Chondrocyte (in vitro differentiated cells): ENCODE measurements at places on chromosomes 1 and 21. TPM values are rescaled to one million over a fixed set of nuclear protein-coding genes. Genes with fewer than 3 reads are reported as not detected.

- H3K27me3 ChIP-seq, result no peaks in the 10 kb centered on the region
- H3K27ac ChIP-seq, result no peak overlapping the region
- H3K36me3 ChIP-seq, result no peaks in the 10 kb centered on the region
- no peak overlapping the region for H3K4me3 ChIP-seq
Measured at GRCh38 chr1:205129447-205130029, 7.8 kb upstream of the RBBP5 start.

DNA sequence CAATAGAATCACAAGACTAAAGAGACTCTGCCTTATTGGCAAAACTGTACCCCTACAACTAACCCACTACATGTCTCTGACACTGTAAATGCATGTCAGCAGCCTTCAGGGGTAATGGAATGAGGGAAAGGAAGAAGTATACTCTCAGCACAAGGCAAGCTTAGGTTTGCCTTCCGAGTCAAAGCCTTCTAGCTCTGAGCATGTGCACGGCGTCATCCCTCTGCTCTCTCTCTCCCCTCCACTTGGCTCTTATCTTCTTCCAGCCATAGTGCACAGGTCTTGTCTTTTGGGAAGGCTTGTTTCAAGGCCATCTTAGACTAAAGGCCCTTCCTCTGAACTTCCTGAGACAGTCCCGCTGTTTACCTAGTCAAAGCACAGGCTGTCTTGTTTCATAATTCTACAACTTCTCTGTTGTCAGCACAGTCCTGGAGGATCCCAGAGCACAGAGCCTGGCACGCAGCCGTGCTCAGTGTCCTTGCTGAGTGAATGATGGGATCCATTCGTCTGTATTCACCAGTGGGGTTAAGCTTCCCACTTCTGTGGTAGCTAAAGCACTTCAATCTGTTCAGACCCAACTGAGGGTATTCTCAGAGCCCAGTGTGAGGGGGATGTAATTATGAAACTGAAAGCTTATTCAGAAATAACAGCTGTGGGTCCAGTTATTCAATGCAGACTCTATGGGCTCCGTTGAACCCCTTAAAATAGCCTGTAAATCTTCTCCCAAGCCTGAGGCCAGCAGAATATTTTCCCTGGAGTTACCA, 166.5 kb upstream of the PLD5 start:
- no peaks in the 10 kb centered on the region for H3K27me3 ChIP-seq
- no peak for DNase-seq
- no peak overlapping the region for H3K27ac ChIP-seq

GRCh38 chr21:41766883-41767605, at the start of gene RIPK4:
TSS of gene RIPK4 (minus strand) at chr21:41767052. CDS start at chr21:41767041, 11 bp downstream.
- H3K36me3 ChIP-seq, result no peaks in the 10 kb centered on the region
- peak within 1 kb of the TSS; percentile 80 for H3K4me3 ChIP-seq
- no peaks in the 10 kb centered on the region for H3K27me3 ChIP-seq
- peak; percentile 72 for DNase-seq
- H3K27ac ChIP-seq, result peak within 1 kb of the TSS; percentile 93
- peaks cover 69% of the 10 kb centered on the region for H3K4me1 ChIP-seq

GRCh38 chr1:41953291-41953690, 34.6 kb upstream of the HIVEP3 start:
- H3K27ac ChIP-seq, result no peak overlapping the region
- peaks cover 2% of the 10 kb centered on the region for H3K27me3 ChIP-seq
- DNase-seq, result no peak
- peaks cover 2% of the 10 kb centered on the region for H3K36me3 ChIP-seq

DNA sequence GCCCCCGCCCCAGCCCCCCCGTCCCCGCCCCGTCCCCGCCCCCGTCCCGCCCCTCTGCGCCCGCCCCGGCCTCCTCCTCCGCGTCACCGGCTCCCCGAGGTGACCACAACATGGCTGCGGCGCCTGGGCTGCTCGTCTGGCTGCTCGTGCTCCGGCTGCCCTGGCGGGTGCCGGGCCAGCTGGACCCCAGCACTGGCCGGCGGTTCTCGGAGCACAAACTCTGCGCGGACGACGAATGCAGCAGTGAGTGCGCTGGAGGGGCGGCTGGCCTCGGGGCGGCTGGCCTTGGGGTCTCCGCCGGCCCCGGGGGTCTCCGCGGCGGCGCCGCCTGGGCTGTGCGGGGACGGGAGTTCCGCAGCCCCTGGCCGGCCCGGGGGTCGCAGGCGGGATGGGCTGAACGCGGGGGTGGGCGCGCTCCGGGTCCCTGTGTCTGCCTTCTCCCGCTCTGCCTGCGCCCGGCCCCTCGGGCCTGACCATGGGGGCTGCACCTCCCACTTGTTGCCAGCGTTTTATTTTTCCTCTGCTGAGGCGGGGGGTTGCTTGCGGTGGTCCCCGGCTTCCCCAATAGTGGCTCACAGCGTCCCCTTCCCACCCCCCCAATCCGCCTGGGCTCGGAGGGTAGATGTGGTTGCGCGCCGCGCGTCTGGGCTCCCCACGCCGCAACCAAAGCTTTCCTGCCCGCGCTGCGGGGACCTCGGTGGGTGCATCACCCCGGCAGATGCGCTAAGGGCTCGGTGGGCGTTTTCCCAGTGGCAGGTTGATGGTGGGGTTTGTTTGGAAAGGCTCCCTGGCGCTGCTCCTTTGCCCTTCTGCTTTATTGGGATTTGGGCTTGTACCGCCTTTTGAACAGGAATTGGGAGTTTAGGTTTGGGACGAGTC, at the start of gene MIA3:
Gene MIA3 (plus strand): TSS at position 97 of the 879 bp plus-strand sequence. CDS start 14 bp downstream, at position 111.
- DNase-seq, result no peak
- peak within 1 kb of the TSS; percentile 94 for H3K27ac ChIP-seq
- H3K4me1 ChIP-seq, result peaks cover 20% of the 10 kb centered on the region
- H3K36me3 ChIP-seq, result peaks cover 9% of the 10 kb centered on the region
- H3K27me3 ChIP-seq, result peaks cover 15% of the 10 kb centered on the region
- H3K4me3 ChIP-seq, result peak within 1 kb of the TSS; percentile 87

DNA sequence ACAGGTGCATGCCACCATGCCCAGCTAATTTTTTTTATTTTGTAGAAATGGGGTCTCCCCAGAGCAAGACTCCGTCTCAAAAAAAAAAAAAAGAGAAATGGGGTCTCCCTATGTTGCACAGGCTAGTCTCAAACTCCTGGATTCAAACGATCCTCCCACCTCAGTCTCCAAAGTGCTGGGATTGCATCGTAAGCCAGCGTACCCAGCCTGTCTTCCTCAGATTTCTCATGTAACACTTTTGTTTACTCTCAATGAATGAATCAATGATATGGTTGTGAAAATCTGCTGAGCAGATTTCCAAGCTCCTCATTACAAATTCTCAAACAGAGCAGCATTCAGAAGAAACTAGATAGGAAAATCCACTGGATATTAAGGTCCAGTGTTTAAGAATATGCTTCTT, 6.6 kb downstream of the CMPK1 start:
- no peak overlapping the region for H3K27ac ChIP-seq
- no peak for DNase-seq
- no peaks in the 10 kb centered on the region for H3K27me3 ChIP-seq
- no peak overlapping the region for H3K4me3 ChIP-seq

DNA sequence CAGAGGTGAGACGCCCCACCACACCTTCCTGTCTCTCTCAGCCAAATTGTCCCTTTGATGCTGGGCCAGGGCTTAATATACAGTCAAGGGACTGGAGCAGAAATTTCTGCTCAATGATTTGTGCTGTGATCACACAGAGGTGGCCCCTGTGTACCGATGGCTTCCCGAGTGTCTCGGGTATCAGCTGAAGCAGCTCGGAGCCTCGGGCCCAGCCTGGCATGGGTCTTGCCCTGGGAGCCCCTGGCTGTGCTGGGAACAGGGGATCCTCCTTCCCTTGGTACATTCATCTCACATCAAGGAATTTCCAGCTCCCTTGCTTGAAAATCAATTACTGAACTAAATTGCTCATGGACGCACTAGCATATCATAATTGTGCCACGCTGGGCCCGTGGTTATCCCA, 148.8 kb upstream of the C1orf174 start:
- no peak overlapping the region for H3K4me3 ChIP-seq
- H3K27me3 ChIP-seq, result no peaks in the 10 kb centered on the region
- no peaks in the 10 kb centered on the region for H3K36me3 ChIP-seq
- no peak for DNase-seq
- H3K27ac ChIP-seq, result no peak overlapping the region

DNA sequence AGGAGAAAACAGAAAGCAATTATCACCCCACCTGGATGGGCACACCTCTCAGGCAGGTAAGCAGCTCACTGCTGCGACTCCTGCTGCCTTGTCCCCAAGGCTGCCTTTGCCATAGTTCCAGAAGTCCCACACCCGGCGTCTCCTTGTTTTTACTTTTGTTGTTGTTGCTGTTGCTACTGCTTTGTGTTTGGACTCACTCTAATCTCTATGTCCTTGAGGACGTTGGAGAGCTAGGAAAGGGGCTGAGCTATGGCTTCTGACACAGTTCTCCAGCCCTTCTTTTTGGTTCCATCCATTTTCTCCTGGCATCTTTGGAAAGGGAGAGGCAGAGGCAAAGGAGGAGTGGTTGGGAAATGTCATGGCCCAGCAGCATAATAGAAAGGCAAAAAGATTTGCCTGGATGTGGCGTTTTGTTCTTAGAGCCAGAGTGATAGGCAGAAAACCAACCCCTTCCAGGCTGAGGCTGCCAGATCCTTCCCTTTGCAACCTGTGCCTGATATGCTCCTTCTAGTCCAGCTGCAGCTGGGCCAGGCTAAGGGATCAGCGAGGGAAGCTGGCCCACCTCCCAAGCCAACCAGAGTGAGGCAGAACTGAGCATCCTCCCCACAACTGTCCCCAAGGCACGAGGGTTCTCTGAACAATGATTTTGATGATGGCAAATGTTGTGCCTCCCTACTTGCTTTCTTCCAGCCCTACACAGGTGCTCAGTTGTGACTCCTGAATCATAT, 270.7 kb downstream of the ASTN1 start:
- H3K27ac ChIP-seq, result no peak overlapping the region
- no peaks in the 10 kb centered on the region for H3K36me3 ChIP-seq
- no peak overlapping the region for H3K4me3 ChIP-seq
- peaks cover 37% of the 10 kb centered on the region for H3K27me3 ChIP-seq

DNA sequence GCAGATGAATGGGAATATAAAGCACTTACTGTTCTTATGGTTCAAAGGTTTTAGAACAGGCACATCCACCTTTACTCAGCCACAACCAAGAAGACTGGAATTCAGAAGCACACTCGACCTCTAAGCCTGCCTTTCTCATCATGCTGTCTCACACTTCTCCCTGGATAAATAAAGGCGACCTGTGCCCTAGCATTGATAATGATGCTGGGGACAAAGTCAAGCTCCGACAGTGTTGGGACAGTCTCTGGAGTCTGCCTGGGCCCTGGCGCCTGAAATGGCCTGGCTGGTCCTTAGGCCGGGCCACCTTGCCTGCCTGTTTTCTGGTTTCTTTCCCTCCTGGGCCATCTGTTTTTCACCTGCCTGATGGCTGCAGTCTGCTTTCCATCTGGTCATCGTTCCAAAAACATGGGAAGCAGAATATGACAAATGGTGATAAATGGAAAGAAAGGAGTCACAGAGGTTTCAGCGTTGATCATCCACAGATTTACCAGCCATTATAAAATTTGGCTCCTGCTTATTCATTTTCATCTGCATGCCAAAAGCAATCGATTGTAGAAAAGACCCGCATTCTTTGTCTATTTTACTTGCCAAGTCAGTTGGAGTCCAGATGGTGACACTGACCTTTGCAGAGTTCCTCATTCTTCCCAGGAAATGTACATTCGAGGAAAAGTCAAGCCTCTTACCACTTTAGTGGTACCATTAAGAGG, 91.2 kb upstream of the KCNJ15 start:
- no peaks in the 10 kb centered on the region for H3K27me3 ChIP-seq
- no peaks in the 10 kb centered on the region for H3K36me3 ChIP-seq
- H3K27ac ChIP-seq, result no peak overlapping the region
- no peak for DNase-seq
- H3K4me1 ChIP-seq, result peaks cover 17% of the 10 kb centered on the region

DNA sequence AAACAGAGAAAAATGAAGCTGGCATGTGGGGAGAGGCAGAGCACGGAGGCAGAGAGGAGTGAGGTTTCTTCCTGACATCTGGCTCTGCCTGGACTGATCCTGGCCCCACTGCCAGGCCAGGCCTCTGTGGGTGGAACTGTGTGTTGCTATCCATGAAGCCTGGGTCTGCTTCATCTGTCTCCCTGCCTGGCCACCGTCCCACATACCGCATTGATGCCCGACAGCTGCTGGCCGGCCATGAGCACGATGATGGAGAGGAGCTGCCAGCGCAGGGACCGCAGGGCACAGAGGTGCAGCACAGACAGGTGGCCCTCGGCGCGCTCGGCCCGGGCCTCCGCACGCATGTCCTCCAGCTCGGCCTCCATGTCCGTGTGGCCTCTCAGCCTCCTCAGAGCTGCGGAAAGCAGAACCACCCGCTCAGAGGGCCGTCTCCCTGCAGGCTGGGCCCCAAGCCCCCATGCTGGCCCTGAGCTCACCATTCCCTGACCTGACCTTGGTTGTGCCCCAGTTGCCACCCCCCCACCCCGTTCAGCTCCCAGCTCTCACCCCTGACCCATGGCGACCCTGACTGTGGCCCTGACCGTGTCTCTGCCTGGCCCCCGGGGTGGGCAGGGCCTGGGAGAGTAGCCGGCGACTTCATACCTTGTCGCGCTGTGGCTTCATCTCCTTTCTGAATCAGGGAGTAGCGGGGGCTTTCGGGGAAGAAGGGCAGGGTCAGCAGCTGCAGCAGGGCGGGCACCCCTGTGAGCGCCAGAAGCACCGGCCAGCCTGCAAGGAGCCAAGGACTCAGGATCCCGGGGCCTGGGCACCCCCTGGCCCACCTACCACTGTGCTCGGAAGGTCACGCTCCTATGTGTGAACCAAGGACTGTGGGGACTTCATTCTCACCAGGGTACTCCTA, 11.5 kb downstream of the SLC2A7 start:
- H3K4me1 ChIP-seq, result no peaks in the 10 kb centered on the region
- no peak overlapping the region for H3K4me3 ChIP-seq
- no peak overlapping the region for H3K27ac ChIP-seq
- DNase-seq, result no peak

DNA sequence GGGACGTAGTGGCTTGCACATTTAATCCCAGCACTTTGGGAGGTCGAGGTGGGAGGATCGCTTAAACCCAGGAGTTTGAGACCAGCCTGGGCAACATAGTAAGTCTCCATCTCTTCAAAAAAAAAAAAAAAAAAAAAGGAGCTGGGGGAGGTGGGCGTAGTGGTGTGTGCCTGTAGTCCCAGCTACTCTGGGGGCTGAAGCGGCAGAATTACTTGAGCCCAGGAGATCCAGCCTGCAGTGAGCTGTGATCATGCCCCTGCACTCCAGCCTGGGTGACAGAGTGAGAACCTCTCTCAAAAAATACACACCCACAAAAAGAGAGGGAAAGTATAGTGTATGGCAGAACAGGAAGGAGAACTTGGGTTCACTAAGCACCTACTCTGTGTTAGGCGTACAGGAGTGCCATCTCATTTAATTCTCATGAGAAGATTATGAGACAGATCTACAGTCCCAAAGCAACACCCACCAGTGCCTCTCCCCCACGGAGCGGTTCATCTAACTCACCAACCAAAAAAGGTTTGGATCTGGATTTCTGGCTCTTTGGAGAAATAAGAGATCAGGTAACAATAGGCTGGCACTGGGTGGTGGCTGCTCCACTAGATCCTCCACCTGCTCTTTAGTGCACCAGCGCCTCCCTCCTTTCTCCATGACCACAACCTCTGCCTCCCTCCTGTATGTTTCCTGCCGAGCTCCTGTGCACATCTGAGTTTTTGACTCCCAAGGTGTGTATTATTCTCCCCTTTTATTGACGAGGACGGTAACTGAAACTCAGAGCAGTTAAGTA, 1.4 kb upstream of the TRAF5 start:
- H3K4me1 ChIP-seq, result peaks cover 36% of the 10 kb centered on the region
- no peak overlapping the region for H3K4me3 ChIP-seq
- H3K27ac ChIP-seq, result peak overlapping the region; percentile 13
- no peak for DNase-seq
- no peaks in the 10 kb centered on the region for H3K27me3 ChIP-seq
- no peaks in the 10 kb centered on the region for H3K36me3 ChIP-seq

NLRP3 gene
- total RNA-seq, result 0.10 to 1.3 TPM (median 0.15 TPM) in 3 replicates

MYOG gene
- not detected in 3 replicates for total RNA-seq
